ENCODE measurements at places on chromosomes 5 and 9. TPM values are rescaled to one million over a fixed set of nuclear protein-coding genes. Genes with fewer than 3 reads are reported as not detected.

DNA sequence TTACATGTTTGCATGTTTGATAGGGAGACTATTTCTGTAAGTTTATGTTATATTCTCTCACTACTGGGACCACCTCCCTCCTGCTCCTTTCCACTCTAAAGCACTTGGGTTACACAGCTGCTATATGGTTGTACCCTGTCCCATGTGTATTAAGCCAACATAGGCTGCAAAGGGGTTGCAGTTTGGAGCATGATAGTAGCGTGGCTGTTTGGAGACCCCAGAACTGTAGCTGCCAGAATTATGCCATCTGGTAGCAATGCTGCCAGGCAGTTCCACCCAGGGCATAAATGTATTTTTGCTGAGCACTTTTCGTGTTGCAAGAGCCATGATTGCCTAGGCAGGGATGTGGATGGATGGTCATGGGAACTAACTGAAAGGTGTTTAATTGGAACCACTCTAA lies 81.8 kb downstream of the CNTLN start:
- no peaks in the 10 kb centered on the region for H3K4me1 ChIP-seq
- no peak overlapping the region for H3K4me3 ChIP-seq
- no peak overlapping the region for H3K27ac ChIP-seq
- no peaks in the 10 kb centered on the region for H3K27me3 ChIP-seq

- no peaks in the 10 kb centered on the region for H3K4me1 ChIP-seq
- no peak overlapping the region for H3K27ac ChIP-seq
- no peaks in the 10 kb centered on the region for H3K27me3 ChIP-seq
- no peak overlapping the region for H3K4me3 ChIP-seq
- DNase-seq = no peak
- no peaks in the 10 kb centered on the region for H3K36me3 ChIP-seq
Observed at GRCh38 chr5:66967102-66967501, 229.5 kb downstream of the CD180 start.

The ZFP37 gene
- 1.3 TPM for total RNA-seq

DNA sequence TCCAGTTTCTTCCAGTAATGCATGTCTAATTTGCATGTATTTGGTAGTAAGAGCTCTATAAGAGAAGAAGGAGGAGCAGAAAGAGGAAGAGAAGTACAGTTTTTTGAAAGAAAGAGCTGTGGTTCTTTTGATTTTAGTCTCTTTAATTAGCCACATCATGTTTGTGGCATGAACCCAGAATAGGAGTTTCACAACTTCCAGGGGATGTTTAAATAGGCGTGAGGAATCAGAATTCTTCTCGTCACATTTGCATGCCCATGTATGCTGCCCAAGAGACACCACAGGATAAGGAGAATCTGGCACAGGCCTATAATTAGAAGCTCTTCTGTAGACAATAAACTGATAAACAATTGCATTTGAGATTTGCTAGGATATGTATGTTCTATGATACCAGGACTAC lies 78.7 kb downstream of the GAS1 start:
- DNase-seq = no peak
- H3K4me3 ChIP-seq = no peak overlapping the region
- H3K36me3 ChIP-seq = no peaks in the 10 kb centered on the region
- H3K4me1 ChIP-seq = no peaks in the 10 kb centered on the region
- H3K27ac ChIP-seq = no peak overlapping the region

DNA sequence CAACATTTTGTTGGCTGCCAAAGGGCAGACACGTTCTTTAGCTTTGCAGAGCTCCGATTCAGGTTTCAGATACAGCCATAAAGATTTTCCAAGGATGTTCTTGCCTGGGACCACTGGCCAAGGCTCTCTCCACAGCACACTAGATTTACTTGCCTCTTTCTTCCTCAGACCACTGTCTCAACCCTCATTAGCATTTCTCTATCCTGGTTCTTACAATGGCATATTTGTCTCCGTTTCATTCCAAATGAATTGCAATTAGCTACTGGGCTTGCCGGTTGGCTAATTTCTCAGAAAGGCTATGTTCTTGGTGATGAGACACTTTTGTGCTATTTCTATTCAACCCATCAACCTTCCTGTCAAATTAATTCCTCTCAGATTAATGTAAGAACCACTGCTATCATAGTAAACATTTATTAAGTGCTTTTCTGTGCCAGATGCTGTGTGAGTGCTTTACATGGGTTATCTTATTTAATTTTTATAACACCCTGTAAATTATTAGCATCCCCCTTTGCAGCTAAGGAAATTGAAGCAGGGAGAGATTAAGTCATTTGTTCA lies 118.4 kb upstream of the NR3C1 start:
- no peak overlapping the region for H3K27ac ChIP-seq
- no peaks in the 10 kb centered on the region for H3K36me3 ChIP-seq
- H3K27me3 ChIP-seq = no peaks in the 10 kb centered on the region
- H3K4me1 ChIP-seq = no peaks in the 10 kb centered on the region
- DNase-seq = no peak

The IFNA21 gene
- total RNA-seq = not detected

The OLFML2A gene
- total RNA-seq = 8.3 TPM

- peaks cover 23% of the 10 kb centered on the region for H3K36me3 ChIP-seq
- peaks cover 8% of the 10 kb centered on the region for H3K4me1 ChIP-seq
- H3K27ac ChIP-seq = no peak overlapping the region
- H3K4me3 ChIP-seq = no peak overlapping the region
- H3K27me3 ChIP-seq = no peaks in the 10 kb centered on the region
- peak; percentile 68 for DNase-seq
Observed at GRCh38 chr9:111937781-111938426, 41.3 kb downstream of the UGCG start.

The AGPAT2 gene
- 802 TPM for total RNA-seq

DNA sequence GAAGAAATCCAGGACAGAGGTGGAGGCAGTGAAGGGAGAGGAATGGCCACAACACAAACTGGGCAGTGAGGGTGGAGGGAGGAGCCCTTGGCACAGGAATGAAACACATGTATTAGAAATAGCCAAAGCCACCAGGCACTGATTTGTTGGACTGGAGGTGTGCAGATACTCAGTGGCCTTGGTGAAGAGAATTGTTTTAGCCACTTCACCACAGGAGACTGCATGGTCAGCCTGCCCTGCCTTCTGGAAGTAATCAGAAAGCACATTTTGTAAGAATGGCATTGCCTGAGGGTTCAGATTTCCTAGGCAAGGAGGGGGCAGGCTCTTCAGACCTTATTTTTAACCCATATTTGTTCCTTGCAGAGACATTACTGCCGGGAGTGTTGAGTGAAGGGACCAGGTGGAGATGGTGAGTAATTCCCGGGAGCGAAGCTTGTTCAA lies 2.2 kb downstream of the SGCD start:
- H3K27me3 ChIP-seq = no peaks in the 10 kb centered on the region
- no peak for DNase-seq
- no peak overlapping the region for H3K4me3 ChIP-seq
- no peaks in the 10 kb centered on the region for H3K36me3 ChIP-seq
- no peaks in the 10 kb centered on the region for H3K4me1 ChIP-seq

- no peak overlapping the region for H3K27ac ChIP-seq
- no peaks in the 10 kb centered on the region for H3K4me1 ChIP-seq
- DNase-seq = no peak
- H3K27me3 ChIP-seq = no peaks in the 10 kb centered on the region
- H3K4me3 ChIP-seq = no peak overlapping the region
Observed at GRCh38 chr5:172336676-172337285, 53.2 kb upstream of the UBTD2 start.

The RASGRF2 gene
- 6.7 TPM for total RNA-seq

GRCh38 chr9:108588246-108588645 lies 267.5 kb downstream of the ACTL7B start:
- H3K4me3 ChIP-seq = no peak overlapping the region
- H3K36me3 ChIP-seq = no peaks in the 10 kb centered on the region
- H3K27me3 ChIP-seq = no peaks in the 10 kb centered on the region
- DNase-seq = no peak
- H3K4me1 ChIP-seq = no peaks in the 10 kb centered on the region

The ZDHHC11 gene
- 38.7 TPM for total RNA-seq

DNA sequence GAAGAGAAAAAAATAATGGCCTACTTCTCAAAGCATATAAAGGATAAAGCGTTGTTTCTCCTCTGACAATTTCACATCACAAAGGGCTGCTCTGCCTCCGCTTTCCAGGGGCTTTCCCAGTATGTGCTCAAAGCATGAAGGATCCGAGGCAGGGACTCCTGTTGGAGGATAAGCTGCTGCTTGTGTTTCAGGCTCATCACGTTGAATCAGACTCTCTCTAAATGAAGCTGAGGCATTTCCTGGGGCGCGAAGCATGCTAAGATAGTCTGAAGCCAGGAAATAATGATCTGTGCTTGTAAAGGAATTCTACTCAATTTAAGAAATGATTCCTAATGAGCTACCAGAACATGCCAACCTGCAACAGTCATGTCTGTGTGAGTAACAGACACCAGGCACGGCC lies 97.5 kb downstream of the MARCHF11 start:
- H3K36me3 ChIP-seq = no peaks in the 10 kb centered on the region
- H3K27ac ChIP-seq = no peak overlapping the region
- no peaks in the 10 kb centered on the region for H3K4me1 ChIP-seq
- no peak overlapping the region for H3K4me3 ChIP-seq
- no peaks in the 10 kb centered on the region for H3K27me3 ChIP-seq

The SARDH gene
- total RNA-seq = 1.2 TPM

DNA sequence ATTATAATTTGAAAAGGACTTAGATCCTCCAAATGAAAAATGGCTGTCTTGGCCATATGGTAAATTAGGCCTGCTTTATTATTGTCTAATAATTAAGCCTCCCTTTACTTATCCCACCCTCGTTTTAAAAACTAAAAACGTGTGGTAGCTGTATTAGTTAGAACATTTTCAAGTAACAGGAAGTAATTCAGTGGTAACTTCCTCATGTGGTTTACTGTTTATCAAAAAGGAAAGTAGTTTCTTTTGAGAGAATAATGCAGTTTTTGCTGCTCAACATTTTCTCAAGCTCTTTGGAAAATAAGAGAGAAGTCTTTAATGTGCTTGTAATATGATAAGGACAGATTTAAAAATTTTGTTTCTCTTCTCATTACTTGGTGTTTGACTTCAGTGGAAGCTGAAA lies 26.0 kb downstream of the ZCCHC7 start:
- no peak for DNase-seq
- H3K27ac ChIP-seq = peak overlapping the region; percentile 28
- no peaks in the 10 kb centered on the region for H3K27me3 ChIP-seq
- no peak overlapping the region for H3K4me3 ChIP-seq
- H3K36me3 ChIP-seq = no peaks in the 10 kb centered on the region

DNA sequence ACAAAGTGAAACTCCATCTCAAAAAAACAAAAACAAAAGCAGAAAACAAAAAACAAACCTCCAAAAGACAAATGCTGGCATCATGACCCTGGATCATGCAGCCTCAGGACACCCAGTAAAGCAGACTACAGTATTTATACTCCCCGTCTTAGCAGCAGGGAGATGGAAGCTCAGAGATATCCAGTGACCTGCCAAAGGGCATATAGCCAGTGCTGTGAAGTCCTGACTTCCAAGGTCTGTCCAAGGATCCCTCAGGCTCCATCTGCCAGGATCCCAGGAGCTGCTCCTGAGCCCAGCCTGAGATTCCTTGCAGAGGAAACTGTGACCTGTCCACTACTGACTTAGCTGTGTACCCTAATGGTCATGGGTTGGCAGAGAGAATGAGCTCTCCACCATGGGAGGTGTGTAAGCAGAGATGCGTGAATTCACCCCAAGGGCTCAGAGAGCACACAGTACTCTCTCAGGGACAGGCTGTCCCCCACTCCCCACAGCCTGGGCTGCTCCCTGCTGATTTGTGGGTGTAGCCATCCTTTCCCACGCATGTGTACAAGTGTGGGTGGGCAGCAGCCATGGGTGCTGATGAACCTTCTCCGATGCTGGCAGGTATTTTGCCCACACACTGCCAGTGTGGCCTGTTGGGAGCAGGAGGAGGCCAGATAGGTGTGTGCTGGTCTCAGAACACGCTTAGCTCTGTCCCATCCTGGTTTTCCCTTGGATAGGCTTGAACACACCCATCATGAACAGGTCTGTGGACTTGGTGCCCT lies 2.1 kb upstream of the WNK2 start:
- no peak for DNase-seq
- H3K27me3 ChIP-seq = no peaks in the 10 kb centered on the region
- H3K36me3 ChIP-seq = no peaks in the 10 kb centered on the region
- peaks cover 15% of the 10 kb centered on the region for H3K4me1 ChIP-seq

The FBP2 gene
- not detected for total RNA-seq

DNA sequence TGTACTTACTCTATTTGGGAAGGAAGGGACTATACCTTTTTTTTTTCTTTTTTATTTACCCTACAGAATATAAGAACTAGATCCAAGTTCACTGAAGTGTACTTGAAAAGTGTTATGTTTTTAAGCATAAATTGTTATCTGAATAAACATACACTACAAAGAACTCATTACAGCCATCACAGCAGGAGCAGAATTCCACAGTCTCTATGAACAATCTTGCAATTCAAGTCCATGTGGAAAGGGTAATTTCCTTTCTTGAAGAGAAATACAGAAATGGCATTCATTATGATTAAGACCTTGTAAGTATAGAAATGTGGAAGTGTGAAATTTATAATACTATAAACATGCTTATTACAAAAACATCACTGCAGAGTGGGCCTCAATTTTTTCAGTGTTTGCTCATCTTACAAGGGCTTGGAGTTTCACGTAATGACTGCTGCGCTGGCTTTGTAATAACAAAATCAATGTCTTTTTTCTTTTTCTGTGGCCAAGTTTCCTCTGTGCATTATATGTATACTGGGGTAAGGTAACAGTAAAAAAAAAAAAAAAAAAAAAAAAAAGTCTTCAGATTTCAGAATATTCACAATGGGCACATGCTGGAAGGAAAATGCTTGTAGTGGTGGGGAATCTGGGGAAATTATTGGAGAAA lies 77.0 kb upstream of the GNA14 start:
- no peaks in the 10 kb centered on the region for H3K4me1 ChIP-seq
- no peaks in the 10 kb centered on the region for H3K27me3 ChIP-seq
- H3K4me3 ChIP-seq = no peak overlapping the region
- no peaks in the 10 kb centered on the region for H3K36me3 ChIP-seq
- DNase-seq = no peak

- no peak overlapping the region for H3K4me3 ChIP-seq
- no peaks in the 10 kb centered on the region for H3K36me3 ChIP-seq
- no peaks in the 10 kb centered on the region for H3K27me3 ChIP-seq
- no peaks in the 10 kb centered on the region for H3K4me1 ChIP-seq
- DNase-seq = no peak
Observed at GRCh38 chr9:117300371-117301110, 114.3 kb downstream of the ASTN2 start.

The STPG3 gene
- total RNA-seq = not detected

Measured in Peyer's patch (tissue), 4 donors.